NCI-H187 (cell line): ENCODE measurements at places on chromosomes 7 and 10.

- DNase-seq = no peak
Measured at GRCh38 chr7:113087071-113087998, 708 bp upstream of the GPR85 start.

GRCh38 chr7:16985621-16986020 is 103.8 kb upstream of the AGR3 start:
- DNase-seq = no peak

GRCh38 chr10:51076299-51076841 is 2.1 kb downstream of the PRKG1 start:
- no peak for DNase-seq

GRCh38 chr7:99363286-99363685 is 11.2 kb upstream of the ARPC1B start:
- no peak for DNase-seq

- peak; percentile 11 for DNase-seq
Measured at GRCh38 chr7:117715784-117716445, 157.3 kb downstream of the CTTNBP2 start.

- no peak for DNase-seq
Measured at GRCh38 chr7:16967300-16967811, 85.6 kb upstream of the AGR3 start.

GRCh38 chr10:90775351-90776028 is 82.3 kb downstream of the HTR7 start:
- DNase-seq = no peak

- DNase-seq = no peak
Measured at GRCh38 chr7:44348851-44349781, 23.7 kb upstream of the CAMK2B start.

DNA sequence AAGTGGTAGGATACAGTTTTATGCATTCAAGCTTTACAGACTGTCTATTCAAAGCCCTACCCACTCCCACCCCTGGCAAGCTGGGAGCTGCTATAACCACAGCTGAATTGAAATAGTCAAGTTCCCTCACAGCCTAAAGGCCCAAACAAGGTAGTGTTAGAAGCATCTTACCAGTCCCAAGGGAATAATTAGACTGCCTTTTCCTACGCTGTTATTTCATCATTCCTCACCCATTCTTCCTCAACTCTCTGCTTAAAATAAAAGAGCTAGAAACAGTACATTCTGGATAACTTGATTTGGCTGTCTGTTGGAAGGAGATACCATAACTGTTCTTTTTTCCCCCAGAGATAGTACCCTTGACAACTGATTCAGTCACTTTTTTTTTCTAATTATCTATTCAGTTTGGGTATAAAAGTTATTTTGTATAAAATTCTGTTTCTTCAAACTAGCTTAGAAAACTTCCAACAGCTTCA is 54.0 kb downstream of the RAPGEF5 start:
- DNase-seq = no peak

GRCh38 chr7:158431941-158432347 is 155.7 kb downstream of the PTPRN2 start:
- DNase-seq = no peak

DNA sequence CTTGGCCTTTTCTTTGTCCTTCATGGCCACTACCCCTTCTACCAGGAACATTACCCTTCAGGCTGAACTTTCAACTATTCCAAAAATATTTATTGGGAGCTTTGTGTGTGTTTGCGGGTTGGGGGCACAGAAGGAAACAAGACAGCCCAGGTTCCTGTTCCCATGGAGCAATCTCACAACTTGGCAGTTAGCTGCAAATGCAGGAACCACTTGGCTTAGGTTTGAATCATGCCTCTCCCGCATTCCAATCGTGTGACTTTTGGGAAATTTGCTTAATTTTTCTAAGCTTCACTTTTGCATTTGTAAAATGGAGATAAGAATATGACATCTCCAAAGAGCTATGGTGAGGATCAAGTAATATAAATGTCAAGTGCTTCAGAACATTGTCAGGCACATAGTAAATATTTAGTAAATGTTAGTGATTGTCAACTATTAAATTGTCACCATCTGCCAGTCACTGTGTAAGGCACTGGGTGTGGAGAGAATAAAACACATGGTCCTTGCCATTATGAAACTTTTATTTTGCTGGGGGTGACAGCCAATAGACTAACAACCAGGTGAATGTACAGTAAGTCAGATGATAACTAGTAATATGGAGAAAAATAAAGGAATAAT is 277.1 kb downstream of the SNX13 start:
- no peak for DNase-seq

GRCh38 chr10:7239312-7239985 is 171.4 kb downstream of the SFMBT2 start:
- DNase-seq = no peak

GRCh38 chr7:32145911-32146310 is 75.7 kb upstream of the PDE1C start:
- no peak for DNase-seq

- DNase-seq = no peak
Measured at GRCh38 chr7:106871793-106872571, 6.9 kb downstream of the PIK3CG start.

DNA sequence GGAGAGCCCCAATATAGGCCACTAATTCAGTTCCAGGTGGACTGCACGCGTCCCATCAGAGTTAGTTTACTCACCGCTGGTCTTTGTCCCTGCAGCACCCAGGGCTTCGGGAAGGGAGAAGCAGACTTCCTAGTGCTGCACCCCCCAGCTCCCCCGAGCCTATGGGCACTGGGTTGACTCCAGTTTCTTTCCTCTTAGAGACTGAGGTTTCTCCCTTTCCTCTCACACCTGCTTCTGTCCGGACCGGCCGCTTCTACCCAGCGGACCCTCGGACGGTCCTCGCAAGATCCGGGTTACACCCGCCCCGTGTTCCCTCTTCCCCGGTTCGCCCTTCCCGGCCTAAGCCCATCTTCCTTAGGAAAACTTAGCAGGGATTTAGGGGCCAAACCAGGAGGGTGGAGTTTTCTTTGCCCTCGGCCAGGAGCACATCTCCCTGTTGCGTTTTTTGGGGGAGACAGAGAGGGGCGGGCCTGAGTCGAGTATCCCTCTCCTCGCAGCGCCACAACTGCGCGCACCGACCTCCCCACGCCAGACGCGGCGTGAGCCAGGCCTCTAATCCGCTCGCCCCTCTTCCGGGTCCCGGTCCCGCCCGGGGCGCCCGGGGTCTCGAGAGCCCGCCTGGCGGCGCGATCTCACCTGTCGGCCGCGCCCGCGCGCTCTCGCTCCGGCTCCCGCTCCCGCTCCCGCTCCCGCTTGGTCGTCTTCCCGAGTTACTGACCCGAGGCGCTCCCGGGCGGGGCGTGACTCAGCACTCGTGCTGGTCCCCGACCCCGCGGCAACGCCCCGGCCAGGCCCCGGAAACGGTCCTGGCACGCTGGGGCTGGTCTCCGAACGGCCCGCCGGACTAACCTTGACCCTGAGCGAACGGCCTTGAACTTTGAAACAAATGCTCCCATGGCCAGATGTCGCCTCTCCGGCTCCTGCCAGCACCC is at the start of gene AIFM2:
Gene AIFM2 (minus strand): TSS at position 728 of the 932 bp plus-strand sequence. CDS start 8,741 bp downstream, outside the sequence.
- no peak for DNase-seq

DNA sequence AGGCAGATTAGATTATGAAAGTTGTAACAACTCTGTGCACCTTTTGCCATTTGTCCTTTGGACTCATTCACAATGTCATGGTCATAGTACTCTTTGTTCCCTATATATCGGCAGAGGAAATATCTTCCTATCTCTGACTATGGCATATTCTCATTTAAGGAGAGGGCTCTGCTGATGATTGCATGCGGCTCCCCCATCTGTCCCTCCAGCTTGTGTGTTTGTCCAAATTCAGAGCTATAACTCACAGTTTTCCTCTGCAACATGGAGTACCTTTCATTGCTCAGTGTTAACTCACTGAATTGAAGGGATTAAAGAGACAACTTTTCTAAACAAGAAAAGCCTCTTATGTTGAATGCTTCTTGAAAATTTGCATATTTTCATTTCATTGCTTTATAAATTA is 145.5 kb downstream of the OTUD1 start:
- no peak for DNase-seq

DNA sequence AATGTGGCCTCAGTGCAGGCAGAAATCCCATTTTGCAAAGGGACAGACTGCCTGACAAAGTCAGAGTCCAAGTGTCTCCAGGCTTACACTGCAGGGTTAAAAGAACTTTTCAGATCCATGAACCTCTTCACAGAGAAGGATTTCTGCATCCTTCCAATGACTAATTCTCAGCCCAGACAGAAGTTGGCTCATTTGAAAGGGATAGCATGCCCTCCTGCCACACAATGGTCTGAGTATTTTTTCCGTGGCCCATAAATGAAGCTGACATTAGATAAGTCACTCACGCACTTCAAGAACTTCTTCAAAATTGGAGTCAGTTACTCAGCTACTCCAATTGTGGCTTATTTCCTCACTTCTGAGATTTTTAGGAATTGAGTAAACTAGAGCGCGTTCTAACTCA is 170.2 kb downstream of the PLXNA4 start:
- DNase-seq = no peak

DNA sequence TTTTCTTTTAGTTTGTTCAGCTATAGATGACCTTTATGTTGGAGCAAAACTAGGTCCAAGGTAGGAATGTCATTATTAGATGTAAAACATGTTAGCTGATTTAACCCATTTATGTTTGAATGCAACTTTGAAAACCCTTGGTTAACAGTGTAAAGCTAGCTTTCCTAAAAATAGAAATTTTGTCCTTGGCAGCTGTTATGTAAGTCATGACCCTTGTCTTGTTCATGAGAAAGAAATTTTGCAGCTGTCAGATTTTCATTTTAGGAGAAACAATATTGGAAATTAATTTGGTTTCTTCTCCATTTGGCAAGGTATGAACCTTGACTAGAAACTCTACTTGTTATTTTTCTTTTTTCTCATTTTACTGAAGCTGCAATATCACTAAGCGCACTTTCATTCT is 23.9 kb upstream of the CCAR1 start:
- no peak for DNase-seq

GRCh38 chr10:49285232-49285631 is 13.7 kb upstream of the C10orf71 start:
- DNase-seq = no peak

GRCh38 chr10:65032867-65033769 is 1511.9 kb downstream of the REEP3 start:
- DNase-seq = no peak

DNA sequence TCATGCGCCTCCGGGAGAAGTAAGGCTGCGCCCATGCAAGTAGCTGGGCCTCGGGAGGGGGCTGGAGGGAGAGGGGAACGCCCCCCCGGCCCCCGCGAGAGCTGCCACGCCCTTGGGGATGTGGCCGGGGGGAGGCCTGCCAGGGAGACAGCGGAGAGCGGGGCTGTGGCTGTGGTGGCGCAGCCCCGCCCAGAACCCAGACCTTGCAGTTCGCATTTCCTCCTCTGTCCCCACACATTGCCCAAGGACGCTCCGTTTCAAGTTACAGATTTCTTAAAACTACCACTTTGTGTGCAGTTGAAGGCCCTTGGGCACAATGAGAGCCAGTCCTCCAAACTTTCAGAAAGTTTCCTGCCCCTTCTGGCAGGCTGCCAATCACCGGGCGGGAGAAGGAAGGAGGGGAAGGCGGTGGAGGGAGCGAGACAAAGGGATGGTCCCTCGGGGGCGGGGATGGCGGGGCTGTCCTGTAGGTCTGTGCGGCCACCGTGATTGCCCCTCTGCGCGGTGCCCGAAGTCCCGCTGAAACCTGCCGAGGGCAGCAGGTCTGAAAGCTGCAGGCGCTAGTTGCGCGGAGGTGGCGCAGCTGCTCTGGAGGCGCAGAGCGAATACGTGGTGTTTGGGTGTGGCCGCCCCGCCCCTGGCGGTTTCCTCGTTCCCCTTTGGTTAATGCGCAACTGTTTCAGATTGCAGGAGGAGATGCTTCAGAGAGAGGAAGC is 2.1 kb downstream of the VIM start:
- no peak for DNase-seq

- no peak for DNase-seq
Measured at GRCh38 chr7:10696064-10696463, 277.6 kb upstream of the PHF14 start.

DNA sequence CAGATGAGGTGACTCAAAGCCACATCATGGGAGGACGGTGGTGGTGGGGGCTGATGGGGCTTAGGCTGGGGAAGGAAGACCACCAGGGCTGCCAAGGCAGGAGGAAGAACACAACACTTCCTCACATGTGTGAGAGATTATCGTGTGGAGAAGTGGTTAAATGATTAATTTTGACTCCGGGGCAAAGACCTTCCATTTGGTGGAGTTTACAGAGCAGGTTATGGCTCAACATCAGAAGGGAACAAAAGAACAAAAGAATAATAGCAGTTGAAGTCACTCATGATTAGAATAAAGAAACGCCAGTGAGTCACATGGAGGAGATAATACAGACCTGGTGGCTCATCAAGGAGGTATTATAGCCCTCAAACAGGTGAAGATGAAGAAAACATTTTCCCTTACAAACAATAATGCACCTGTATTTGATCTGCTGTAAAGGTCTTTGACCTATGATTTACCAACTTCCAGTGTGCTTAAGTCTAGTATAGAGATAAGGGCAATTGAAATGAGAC is 170.1 kb downstream of the PKD1L1 start:
- DNase-seq = no peak

- no peak for DNase-seq
Measured at GRCh38 chr7:45267262-45267661, 109.7 kb downstream of the RAMP3 start.

DNA sequence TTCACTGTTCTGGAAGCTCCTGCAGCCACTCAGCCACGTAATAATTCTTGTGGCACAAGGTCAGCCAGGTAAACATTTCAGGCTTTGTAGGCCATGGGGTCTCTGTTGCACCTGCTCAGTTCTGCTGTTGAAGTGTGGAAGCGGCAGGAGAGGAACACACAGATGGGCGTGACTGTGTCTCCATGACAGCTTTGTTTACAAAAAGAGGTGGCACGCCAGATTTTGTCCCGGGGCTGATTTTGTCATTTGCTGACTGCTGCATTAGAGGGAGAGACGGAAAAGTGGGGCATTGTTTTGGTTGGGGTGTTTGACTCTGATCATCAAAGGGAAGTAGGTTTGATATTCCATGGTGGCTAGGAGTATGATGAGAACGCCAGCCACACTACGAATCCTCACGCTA is 103.1 kb downstream of the PRKAG2 start:
- no peak for DNase-seq

DNA sequence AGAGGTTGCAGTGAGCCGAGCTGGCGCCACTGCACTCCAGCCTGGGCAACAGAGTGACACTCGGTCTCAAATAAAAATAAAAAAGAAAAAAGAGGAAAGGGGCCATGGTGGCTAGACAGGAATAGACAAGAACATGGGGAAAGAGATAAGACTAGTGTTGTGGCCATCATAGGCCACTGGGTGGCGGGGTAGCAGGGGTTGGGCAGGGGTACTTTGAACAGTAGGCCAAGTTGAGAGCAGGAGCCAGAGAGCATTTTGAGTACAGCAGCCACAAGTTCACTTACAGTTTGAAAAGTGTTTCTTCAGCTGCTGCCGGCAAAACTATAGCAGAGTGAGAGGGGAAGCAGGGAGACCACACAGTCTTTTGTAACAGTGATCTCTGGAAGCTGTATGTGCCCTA is 656.0 kb downstream of the CNTNAP2 start:
- no peak for DNase-seq

- no peak for DNase-seq
Measured at GRCh38 chr7:23980081-23980480, 270.1 kb downstream of the STK31 start.

DNA sequence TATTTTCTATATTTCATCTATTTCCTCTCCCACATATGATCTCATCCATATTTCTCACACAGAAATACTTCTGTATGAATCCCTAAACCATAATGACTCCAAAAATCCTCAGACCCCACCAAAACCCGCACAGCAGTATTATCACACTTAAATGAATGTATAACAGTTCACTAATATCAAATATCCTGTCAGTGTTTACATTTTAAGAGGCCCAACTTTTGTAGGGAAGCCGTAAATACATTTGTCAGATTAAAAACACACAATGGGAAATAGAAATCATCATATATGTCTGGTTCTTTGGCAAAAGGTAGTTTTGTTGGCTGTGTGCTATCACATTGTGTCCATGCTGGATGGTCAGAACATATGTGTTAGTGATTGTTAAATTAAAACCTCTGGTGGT is 4.2 kb downstream of the AUTS2 start:
- DNase-seq = no peak
